NCI-H1417 treated with DMSO at 0.1 percent for 48 hours (cell line): ENCODE measurements at places on chromosomes 4 and X.

GRCh38 chr4:156102411-156102810 is 148.7 kb upstream of the CTSO start:
- no peak for DNase-seq

DNA sequence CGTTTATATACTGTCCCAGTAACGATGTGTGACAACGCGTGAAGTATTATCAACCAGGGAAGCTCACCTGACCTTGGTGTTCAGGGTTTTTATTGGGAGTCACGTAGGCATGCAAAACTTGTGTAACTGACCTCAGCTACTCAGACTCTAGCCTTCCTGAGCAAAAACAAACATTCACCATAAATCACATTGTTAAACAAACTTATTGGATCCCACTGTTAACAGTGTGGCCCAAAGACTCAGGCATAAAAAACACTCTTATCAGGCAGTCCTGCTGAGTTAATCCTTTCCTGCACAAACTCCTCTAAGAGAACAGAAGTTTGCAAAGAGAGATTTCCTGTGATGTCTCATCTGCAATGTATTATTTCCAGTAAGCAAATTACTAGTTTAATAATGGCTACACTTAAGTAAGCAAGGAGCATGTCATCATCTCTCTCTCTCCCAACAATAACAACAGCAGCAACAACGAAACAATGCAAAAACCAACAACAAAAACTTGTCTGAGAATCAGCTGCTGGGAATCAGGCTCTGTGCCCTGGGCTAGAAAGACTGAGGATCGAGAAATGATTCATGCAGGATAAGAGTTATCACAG is 12.0 kb downstream of the GAGE1 start:
- DNase-seq = no peak

DNA sequence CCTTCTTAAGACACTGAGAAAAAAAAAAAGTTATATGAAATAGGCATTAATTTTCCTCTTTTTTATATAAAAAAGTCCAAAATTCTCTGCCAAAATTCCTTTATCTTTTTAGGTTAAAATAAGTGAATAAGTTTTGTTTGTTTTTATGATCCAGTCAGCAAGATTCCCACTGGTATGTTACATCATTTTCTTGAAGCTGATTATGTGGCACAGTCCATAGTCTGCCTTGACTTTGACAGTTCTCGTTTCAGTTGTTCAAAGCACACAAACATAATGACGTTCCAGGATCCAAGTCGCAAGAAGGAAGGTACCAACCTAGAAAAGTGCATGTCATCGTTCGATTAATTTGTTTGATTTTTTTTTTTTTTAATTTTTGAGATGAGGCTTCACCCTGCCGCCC is 9.1 kb downstream of the UCP1 start:
- DNase-seq = no peak

DNA sequence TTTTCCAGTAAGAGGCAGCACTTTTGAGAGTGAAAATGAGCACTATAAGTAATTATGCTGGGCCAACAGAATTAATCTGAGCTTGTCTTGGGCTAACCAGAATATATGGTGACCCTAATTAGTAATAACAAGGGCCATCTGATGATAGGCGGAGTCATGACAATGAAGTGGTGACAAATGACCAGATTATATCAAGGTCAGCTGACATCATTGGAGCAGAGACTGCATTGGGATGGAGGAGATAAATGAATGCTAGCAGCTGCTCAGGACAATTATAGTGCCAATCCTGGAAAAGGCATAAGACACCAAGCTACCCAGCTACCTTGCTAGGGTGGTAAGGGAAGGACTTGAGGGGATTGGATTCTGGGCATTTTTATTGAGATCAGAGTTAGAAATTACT is 1548.7 kb downstream of the RPA4 start:
- no peak for DNase-seq

- no peak for DNase-seq
Measured at GRCh38 chrX:19616959-19617358, 101.7 kb upstream of the MAP3K15 start.

DNA sequence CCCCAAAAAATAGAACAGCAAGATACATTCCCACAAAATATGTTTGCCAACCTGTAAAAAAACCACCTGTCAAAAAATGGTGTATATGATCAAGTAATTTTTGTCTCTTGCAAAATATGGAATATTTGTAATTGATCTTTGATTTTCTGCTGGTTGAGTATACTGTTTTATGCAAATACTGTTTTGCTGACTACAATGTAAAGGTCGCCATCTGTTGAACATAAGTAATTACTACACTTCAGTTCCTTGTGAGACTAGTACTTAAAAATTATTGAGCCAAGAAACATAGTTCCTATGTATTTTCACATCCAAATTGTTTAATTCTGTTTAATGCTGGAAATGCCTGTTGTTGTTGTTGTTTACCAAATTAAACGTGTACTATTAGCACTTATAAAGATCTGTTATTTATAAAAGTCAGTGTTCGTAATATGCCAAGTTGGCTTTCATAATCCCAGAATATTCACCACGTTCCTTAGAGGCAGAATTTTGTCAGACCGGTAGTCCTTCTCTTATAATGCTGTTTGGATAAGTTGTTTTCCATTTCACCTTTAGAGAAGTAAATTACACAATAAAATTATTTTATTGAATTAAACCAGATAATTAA is 144.2 kb downstream of the PDLIM5 start:
- DNase-seq = peak; percentile 25

DNA sequence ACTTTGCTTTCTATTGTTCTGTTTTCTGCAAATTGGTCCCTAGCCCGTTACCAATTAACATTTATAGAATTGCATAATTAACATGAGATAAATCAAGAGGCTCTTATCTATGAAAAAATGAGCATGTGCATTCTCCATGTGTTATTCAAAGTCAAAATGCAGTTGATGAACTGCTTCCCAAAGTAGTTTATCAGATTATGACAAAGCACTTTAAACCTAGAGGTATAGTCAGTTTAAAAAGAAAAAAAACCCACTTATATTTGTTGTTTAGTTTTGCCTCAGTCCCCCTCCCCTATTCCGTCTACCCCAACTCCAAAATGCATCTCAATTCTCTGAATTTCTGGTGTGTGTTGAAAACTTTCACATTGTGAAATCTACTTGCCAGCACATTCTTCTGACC is 119.5 kb downstream of the ATXN3L start:
- no peak for DNase-seq

DNA sequence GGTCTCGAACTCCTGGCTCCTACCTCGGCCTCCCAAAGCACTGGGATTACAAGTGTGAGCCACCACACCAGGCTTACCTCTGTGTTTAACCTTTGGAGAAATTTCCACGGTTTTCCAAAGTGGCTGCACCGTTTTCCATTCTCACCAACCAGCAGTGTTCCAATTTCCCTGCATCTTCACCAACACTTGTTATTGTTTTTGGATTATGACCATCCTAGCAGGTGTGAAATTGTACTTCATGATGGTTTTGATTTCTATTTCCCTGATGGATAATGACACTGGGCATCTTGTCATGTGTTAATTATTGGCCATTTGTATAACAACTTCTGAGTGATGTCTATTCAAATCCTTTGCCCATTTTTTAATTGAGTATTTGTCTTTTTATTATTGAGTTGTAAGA is 2.7 kb upstream of the MAP3K15 start:
- no peak for DNase-seq

DNA sequence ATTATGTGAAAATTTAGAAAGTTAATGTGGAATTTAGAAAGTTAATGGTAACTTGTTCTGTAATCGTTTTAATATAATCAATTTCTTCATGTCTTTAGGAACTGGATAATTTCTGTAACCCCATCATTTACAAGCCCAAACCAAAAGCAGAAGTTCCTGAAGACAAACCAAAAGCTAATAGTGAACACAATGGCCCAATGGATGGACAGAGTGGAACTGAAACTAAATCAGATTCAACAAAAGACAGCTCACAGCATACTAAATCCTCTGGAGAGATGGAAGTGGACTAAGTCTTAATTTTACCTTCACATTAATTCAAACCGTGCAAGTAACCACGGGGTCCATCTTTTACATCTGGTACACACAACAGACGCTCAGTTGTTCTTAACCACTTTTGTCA is 48.1 kb upstream of the PLK4 start:
- DNase-seq = no peak

GRCh38 chr4:115972967-115973366 is 859.5 kb upstream of the NDST4 start:
- DNase-seq = no peak

GRCh38 chr4:106062452-106062875 is 167.2 kb downstream of the NPNT start:
- no peak for DNase-seq

DNA sequence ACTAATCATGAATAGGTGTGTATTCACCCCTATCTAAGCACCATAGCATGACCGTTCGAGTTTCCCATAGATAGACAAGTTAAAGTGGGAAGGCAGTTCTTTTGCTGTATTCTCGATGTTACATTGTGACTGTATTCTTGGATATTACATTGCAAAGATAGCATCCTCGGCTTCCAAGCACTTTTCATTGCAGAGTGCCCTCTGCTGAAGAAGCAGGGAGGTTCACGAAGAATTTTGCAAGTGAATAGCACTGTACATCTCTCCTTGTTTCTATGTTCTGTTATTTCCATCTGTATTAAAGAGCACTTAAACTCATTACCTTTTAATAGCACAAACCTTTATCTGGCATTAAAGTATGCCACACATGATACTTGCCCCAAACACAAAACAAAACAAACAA is 426.7 kb upstream of the ARX start:
- DNase-seq = no peak
